Cerebellar cortex (tissue), 1 donor: ENCODE measurements at places on chromosomes 12 and 14.

GRCh38 chr12:106248312-106248845 lies 559 bp upstream of the CKAP4 start:
- peak; percentile 67 for DNase-seq

DNA sequence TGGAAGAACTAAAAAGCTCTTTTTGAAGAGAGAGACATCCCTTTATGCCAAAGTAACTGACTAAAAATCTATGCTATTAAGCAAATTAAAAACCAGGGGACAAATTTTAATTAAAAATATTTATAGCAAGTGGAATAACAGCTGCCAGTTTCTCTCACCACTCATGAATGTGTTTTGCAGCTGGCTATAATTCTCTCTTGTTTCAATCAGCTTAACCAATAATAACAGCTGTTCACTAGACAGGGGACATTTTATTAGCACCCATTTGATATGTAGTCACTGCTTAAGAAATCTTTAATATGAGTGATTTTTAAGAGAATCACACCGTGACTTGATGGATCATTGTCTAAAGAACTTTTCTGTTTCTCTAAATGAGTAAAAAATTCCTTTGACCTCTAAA lies 34.2 kb upstream of the KRR1 start:
- no peak for DNase-seq

DNA sequence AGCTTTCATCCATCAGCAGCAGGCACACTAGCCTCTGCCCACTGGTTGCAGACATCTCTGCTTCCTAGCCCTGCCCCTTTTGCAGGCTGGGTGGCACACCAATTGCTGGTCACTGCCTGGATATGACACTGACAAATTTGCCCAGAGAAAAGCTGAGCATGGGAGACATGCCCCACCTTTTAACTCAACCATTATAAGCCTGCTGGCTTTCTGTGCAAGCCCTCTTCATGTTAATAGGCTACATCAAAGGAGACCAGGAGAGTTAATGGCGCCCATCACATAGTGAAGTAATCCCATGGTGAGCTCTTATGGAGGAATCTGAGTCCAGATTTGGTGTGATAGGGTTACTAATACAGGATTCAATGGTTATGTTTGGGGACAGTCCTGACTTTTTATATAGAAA lies 139.2 kb downstream of the KICS2 start:
- DNase-seq, result no peak

GRCh38 chr14:90632871-90633270 lies 183.4 kb downstream of the TTC7B start:
- DNase-seq, result no peak

- DNase-seq, result no peak
Observed at GRCh38 chr12:131010396-131011131, 56.9 kb downstream of the ADGRD1 start.

DNA sequence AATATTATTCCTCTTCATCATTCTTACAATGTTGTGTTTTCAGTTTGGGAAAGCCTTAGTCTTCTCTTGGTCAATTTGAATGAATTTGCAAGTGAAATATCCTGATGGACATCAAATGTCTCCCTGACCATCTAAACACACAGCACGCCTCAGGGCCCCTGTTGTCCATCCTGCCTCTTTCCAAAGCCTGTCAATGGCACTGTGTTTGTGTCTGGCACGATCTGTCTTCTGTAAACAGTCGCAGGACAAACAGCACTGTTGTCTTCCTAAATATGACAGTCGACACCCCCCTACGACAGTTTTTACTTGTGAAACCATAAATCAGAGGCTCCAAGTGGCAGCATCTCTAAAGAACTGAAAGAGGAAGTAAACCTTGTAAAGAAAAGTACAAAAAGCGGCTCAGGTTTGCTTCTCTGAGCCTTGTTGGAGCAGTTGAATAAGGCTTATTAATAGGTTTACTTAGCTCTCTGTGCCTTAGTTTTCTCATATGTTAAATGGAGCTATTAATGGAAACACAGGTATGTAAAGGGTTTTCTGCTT lies 285.8 kb downstream of the NRXN3 start:
- no peak for DNase-seq

DNA sequence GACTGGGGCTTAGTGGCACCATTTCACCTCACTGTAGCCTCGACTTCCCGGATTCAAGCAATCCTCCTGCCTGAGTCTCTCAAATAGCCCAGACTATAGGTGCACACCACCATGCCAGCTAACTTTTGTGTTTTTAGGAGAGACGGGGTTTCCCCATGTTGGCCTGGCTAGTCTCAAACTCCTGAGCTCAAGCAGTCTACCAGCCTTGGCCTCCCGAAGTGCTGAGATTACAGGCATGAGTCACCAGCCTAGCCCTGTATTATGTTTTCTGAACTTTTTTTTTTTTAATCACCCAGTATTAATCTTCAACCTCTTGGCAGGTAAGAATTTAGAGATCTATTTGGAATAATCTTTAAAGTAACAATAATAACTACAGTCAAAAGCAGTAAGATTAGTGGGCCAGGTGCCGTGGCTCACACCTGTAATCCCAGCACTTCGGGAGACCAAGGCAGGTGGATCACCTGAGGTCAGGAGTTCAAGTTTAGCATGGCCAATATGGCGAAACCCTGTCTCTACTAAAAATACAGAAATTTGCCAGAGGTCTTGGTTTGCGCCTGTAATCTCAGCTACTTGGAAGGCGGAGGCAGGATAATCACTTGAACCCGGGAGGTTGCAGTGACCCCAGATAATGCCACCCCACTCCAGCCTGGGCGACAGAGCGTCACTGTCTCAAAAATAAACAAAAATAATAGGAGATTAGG lies 8.6 kb downstream of the NANOG start:
- DNase-seq, result no peak

- no peak for DNase-seq
Observed at GRCh38 chr14:55789406-55789805, 209.4 kb downstream of the KTN1 start.

- DNase-seq, result peak; percentile 80
Observed at GRCh38 chr12:98998697-98999299, 353.7 kb downstream of the APAF1 start.

DNA sequence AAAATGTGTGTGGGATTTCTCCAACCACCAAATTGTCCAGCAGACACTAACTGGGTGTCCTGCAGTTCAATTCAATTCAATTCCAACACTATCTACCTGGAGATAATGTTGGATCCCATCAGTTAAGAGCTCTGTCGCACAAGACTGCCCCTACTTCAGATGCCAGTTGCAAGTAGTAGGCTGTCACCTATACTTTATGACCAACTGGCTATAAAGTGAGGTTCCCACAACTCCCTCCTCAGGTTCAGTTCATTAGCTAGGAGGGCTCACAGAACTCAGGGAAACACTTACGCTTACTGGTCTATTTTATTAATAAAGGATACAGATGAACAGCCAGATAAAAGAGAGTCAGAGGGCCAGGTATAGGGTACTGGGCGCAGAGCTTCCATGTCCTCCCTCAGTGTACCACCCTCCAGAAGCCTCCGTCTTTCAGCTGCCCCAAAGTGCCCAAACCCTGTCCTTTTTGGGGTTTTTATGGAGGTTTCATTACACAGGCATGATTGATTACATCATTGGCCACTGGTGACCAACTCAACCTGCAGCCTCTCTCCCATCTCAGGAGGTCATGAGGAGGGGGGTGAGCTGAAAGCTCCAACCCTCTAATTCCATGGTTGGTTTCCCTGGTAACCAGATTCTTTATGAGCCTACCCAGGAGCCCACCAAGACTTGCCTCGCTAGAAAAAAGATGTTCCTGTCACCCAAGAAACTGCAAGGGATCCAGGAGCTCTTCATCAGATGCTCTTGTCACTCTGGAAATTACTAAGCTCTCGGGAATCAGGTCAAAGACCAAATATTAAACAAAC lies 7.5 kb upstream of the SERPINA5 start:
- no peak for DNase-seq

- DNase-seq, result no peak
Observed at GRCh38 chr12:69633061-69633460, 22.4 kb upstream of the LRRC10 start.

- peak; percentile 54 for DNase-seq
Observed at GRCh38 chr12:49043856-49044258, 16.7 kb downstream of the KMT2D start.

DNA sequence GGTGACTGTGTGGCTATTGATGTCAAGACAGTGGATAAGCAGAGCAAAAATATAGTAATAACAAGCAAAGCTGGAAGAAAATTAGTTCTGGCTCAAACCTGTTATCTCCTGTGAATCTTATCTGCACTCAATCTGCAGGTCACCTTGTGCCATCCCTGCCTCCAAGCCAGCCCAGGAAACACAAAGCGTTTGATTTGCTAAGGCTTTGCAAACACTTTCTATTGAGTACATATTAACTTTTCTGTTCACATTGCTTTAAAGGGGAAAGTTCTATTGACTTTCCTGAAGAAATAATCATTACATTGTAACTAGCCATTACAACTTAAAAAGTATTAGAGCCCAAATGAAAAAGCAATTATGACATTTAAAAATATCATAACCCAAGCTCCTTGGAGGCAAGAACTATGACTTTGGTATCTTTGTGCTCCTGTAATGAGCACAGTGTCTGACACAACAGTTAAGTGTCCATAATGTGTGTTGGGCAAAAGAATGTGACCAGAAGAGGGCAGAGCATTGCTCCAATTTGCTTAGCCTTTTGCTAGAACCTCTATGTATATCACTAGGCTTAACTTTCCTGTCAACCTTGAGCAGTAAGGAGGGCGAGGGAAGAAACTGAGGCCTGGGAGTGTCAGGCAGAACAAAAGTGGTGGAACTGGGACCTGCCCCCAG lies 24.7 kb downstream of the SERPINA3 start:
- no peak for DNase-seq

- no peak for DNase-seq
Observed at GRCh38 chr12:94872007-94872653, 131.4 kb downstream of the NDUFA12 start.

DNA sequence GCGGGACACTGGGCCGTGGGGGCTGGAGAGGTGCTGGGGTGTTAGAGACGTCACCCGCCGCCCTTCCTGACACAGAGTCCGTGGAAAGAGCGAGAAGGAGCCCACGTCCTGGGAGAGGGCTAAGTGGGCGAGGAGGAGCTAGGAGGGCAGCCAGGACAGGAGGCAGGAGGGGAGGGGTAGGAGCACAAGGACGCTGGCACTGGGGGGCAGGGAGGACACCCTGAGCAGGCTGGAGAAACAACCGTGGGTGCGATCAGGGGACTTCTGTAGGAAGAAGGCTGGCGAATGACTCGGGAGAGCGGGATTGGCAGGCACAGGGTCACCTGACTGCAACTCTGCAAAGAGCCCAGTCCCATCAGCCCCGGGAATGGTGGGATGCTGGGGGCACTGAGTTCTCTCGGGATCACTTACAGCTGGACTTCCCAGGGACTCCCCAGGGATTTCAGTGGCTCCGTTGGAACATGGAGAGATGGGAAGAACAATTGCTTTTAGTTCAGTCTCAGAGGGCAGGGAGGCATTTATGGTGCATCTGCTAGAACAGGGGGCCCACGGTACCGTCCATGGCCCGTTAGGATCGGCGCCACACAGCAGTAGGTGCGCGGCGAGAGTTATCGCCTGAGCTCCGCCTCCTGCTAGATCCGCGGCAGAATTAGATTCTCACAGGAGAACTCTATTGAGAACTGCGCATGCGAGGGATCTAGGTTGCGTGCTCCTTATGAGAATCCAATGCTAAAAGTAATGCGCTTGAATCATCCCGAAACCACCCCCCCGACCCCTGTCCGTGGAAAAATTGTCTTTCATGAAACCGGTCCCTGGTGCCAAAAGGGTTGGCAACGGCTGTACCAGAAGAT lies 24.3 kb downstream of the UBR7 start:
- peak; percentile 37 for DNase-seq

GRCh38 chr14:93396456-93396855 lies 34.3 kb upstream of the UNC79 start:
- no peak for DNase-seq

GRCh38 chr14:102518063-102518648 lies 8.6 kb upstream of the ANKRD9 start:
- DNase-seq, result no peak

DNA sequence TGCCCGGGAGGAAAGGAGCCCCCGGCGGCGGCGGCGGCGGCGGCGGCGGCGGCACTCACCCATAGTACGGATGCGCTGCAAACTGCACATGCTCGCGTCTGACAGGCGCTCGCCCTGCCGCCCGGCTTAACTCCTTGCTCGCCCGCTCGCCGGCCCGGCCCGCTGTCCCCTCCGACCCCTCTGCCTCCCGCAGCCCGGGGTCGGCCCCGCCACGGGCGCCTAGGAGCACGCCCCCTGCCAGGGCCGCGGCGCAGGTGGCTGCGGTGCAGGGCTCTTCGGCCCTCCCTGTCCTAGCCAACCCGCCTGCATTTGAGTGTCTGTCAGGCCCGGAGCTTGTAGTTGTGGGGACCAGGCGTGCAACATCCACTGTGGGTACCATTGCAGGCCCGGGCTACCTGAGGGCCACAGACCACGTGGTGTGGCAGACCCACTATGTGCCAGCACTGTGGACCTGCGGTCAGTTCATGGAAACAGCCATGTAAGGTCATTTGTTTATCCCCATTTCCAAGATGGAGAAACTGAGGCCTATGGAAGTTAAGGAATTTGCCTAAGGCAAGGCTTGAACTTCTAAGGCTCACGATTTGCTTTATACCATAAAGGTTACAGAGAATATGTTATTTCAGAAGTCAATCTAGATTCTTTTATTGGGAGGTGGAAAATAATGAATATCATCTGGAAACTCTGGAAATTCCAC lies 17.6 kb upstream of the PLEKHH1 start:
- peak; percentile 43 for DNase-seq

DNA sequence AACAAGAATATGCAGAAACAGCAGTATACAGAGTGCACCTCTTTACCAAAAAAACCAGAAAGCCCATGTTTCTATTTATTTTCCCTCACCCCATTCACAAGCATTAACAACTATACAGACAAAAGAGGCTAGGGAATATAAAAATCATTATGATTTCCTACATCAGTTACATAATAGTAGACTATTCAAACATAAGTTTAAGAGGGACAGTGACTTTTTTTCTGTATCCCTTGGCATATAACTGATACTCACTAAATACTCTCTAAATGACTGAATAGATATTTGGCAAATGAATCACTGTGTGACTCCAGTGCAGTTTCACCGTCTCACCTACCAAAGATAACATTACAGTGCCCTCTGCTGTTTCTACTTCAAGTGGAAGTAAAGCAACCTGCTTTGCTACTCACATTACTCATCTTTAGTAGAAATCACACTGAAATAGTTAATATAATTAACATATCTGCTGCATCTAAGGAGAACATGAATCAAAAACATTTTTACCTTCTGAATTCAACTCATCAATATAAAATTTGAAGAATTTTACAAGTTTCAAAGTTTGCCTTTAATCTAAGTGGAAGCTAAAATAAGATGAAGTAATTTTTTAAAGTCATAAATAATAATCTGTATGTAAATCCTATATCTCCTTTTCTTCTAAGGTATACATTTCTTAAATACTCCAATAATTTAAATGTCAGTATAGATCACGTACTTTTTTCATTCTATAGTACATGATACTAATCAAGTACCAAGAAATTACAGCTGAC lies 103.8 kb downstream of the OSBPL8 start:
- peak; percentile 75 for DNase-seq

DNA sequence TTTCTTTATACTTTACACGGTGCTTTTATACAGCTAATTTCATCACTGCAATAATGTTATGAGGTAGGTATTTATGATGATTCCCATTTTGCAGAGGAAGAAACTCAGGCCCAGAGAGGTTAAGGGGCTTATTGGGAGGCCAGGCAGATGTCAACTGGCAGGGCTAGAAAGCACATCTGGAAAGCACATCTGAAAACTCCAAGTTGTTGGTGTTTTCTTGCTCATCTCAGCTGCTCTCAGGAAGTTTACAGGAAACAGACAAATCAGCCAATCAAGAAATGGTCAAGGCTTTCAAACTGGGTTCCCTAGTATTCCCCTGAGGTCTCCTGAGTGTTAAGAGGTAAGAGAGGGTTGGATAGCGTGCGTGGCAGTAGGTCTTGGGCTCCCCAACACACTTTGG lies 124.1 kb upstream of the MED13L start:
- DNase-seq, result no peak
